Heart right ventricle (tissue), 16 donors: ENCODE measurements at places on chromosomes 3 and 15. TPM values are rescaled to one million over a fixed set of nuclear protein-coding genes. Genes with fewer than 3 reads are reported as not detected.

LRRC34 gene
- total RNA-seq = 1.3 TPM

DNA sequence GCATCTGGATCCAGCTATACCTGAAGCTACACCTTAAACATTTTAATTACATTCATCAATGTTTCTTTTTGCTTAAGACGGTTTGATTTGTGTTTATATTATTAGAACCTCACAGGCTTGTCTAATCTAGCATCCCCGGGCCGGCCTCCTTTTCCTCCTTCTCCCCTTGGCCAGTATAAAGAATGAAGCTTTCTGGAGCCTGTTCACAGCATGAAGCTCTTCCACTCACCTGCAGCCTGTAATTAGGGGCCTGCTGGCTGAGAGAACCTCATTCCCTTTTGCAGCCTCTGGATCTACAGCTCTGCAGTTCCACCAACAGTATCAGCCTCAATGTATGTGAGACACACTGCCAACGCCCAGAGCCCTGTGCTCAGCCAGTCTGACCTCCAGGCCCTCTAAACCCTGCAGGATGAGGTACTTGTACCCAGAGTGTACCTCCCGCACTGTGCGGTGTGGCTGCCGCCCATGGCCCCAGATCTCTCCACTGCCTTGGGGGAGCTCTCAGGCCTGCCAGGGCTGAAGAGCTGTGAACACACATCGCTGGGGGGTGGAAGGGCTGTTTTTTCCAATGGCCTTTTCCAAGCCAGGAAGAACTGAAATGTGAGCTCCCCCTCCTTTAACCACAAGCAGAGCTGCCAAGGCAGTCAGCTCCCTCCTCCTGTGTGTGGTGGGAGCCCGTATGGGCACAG is 114.7 kb upstream of the ALDH1A3 start:
- H3K4me1 ChIP-seq = no peaks in the 10 kb centered on the region
- DNase-seq = no peak
- no peak overlapping the region for H3K27ac ChIP-seq
- H3K27me3 ChIP-seq = no peaks in the 10 kb centered on the region
- H3K36me3 ChIP-seq = no peaks in the 10 kb centered on the region

- no peak for DNase-seq
- H3K27me3 ChIP-seq = no peaks in the 10 kb centered on the region
- H3K36me3 ChIP-seq = no peaks in the 10 kb centered on the region
- no peak overlapping the region for H3K4me3 ChIP-seq
Measured at GRCh38 chr3:14871456-14872200, 52.9 kb downstream of the FGD5 start.

DNA sequence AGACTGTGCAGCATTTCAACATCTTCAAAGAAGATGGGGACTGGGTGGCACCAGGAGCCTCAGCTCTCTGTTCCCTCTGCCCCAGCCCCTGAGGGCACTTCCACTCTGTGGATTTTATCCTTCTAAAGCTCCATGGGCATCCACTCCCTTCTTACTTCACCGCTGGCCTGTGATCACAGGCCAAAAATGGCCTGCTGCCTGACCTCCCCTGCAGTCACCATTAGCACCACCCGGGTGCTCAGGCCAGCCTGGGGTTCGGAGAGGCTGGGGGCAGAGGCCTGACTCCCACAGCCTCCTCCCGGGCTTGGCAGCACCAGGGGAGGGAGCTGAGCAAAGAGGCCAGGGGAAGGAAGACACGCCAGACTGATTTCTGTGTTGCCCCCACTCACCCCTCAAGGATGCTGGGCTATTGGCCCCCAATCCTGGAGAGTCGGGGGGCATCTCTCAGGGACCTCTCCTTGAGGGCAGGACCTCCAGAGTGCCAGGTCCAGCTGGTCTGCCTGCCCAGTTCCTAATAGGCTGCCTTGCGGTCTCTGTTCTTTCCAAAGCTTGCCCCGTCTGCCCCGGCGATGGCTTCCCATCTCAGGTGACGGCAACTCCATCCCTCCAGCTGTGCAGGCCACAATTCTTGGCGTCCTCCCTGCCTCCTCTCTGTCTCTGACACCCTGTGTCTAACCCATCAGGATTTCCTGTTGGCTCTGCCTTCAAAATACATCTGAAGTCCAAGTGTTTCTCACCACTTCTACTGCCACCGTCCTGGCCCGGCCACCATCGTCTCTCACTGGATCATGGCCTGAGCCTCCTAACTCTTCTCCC is 67.1 kb downstream of the EXOG start:
- no peak for DNase-seq
- H3K27me3 ChIP-seq = no peaks in the 10 kb centered on the region
- peaks cover 36% of the 10 kb centered on the region for H3K36me3 ChIP-seq
- H3K4me1 ChIP-seq = no peaks in the 10 kb centered on the region

DNA sequence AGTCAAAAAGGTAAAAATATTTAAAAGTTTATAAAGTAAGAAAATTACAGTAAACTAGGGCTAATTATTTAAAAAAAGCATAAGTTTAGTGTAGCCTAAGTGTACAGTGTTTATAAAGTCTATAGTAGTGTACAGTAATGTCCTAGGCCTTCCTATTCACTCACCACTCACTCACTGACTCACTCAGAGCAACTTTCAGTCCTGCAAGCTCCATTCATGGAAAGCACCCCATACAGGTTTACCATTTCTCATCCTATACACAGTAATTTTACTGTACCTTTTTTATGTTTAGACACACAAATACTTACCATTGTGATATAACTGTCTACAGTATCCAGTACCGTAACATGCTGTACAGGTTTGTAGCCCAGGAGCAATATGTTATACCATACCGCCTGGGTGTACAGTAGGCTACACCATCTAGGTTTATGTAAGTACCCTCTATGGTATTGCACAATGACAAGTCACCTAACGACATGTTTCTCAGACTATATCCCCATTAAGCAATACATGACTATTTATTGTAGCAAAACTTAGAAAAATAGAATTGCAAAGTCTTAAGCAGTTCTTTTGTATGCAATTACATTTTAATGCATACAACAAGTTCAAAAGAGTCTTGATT is 19.5 kb downstream of the AVEN start:
- no peak for DNase-seq
- no peak overlapping the region for H3K27ac ChIP-seq
- no peaks in the 10 kb centered on the region for H3K36me3 ChIP-seq
- no peaks in the 10 kb centered on the region for H3K4me1 ChIP-seq
